ENCODE measurements at places on chromosomes 2 and 18.

- no peak for DNase-seq
Observed at GRCh38 chr2:239312741-239313667, 87.8 kb downstream of the HDAC4 start.

DNA sequence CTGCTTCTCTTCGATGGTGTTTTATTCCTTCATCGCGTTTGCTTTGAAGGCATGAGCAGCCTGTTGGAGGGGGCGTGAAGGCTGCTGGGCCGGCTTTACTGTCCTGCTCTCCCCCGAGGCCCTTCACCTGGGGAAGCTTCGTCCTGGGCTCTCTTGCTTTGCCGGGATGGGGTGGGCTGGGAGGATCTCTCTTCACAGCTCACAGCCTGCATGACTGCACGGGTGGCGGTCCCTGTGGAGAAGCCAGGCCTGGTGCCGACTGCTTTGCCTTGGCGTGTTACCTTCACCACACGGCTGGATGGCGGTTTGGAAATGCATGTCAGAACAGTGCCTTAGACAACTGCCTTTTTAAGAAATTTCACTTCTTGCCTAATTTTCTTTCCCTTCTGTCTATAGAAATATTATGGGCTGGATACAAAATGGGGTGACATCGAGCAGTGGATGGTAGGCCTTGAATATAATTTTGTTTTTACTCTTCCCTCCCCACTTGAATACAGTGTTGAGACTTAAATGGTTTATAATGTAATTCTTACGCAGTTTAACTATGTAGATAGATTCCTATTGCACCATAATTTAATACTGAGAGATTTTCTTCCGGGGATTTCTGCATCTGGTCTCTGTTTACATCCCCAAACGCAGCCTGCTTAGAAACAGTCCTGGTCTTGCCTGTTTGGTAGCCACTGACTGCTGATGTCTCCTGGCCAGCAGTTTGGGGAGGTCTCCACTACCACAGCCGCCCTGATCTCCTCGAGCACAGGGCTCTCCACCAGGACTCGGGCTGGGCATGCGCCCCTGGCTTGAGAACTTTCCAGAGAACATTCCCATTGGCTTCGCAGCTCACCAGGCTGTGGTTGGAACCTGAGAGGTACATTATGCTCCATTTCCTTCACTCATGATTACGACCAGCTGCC lies 81.0 kb upstream of the RBM44 start:
- no peak for DNase-seq

DNA sequence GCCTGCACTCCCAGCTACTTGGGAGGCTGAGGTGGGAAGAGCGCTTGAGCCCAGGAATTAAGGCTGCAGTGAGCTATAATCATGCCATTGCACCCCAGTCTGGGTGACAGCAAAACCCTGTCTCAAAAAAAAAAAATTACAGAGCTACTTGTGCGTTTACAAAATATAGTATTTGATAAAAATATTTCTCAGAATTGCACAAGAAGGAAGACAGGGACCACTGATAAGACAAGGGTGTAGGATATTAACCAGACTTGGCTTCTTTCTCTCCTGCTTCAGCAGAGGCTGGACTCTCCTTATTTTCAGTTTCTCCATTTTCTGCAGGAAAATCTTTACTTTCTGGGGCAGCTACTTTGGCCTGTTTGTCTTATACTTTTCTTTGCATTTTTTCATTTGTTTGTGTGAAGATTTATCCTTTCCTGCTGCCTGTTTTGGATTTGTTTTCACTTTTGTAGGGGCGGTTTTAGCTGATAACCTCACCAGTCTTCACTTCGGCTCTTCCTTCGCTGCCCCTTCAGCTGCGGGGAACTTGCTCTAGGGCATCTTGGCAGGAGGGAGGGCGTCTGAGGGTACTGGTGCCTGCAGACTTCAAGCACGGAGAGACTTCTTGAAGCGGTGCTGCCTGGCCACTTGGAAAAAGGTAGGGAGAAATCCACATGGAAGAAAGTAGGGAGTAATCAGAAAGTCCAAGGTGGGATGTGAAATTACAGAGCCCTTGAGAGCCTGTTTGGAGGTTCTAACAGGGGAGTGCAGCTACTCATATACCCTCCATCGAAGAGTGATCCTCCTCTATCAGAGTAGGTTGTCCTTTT lies 14.9 kb upstream of the ZDBF2 start:
- DNase-seq, result no peak

GRCh38 chr2:56369316-56369715 lies 185.5 kb downstream of the CCDC85A start:
- DNase-seq, result no peak

GRCh38 chr2:170022692-170023091 lies 155.3 kb upstream of the MYO3B start:
- DNase-seq, result no peak

GRCh38 chr18:8668381-8668780 lies 37.0 kb upstream of the MTCL1 start:
- no peak for DNase-seq

DNA sequence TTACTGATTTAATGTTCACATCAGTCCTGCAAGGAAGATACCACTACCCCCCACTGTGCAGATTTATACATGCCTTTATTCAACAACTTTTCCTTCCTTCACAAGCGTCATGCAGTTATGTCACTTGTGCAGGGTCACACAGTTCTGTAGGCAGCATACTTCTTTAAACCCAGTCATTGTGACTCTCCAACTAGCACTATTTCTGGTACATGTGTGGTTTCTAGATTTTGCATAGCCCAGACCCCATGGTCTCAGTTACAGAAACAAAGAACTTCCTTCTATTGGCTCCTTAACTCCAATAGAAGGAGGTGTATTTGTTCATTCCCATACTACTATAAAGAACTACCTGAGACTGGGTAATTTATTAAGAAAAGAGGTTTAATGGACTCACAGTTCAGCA lies 333.1 kb downstream of the ZNF516 start:
- no peak for DNase-seq

- DNase-seq, result no peak
Observed at GRCh38 chr18:51330148-51330547, 132.7 kb upstream of the MEX3C start.

GRCh38 chr2:121375621-121376159 lies 90.7 kb upstream of the TFCP2L1 start:
- DNase-seq, result no peak

DNA sequence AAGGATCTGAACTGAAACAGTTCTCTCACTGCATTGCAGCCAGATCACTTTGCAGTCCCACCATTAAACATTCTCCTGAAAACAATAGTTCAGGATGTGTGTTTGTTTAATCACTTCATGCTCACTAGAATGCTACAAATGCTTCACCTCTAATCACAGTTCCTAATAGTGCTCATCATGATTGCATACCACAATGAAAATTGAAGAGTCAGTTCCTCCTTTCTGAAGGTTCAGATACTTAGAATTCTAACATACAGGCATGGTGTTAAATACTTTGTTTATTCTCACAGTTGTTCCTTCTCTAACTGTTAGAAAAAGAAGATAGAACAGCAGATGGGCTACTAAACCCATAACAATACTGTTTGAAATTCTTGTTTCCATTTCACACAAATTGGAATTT lies 622.3 kb upstream of the ACVR2A start:
- DNase-seq, result peak; percentile 4

DNA sequence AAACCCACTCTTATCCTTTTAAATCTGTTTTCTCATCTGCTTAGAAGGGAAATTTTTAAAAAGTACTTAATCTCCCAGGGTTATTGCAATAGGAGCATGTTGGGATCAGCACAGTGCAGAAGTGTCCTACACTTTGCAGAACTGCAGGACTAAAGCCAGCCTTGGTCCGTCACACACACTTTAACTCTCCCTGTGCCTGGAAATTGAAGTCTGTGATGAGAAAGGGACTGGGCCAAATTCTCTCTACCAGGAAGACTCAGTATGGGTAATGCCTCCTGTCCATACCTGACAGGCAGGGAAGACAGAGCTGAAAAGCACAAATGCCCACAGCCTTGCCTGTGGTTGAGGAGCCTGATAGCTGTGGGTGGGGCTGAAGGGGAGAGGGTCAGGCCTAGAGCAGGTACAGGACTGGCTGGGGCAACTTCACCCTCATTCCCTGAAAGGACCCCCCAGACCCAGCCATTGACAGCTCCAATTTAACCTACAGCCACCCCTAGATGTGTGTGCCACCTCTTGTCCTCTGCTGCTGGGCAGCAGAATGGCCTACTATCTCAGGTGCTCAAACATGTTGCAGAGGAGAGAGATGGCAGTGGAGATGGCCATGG lies 377.2 kb upstream of the KLHL29 start:
- no peak for DNase-seq

DNA sequence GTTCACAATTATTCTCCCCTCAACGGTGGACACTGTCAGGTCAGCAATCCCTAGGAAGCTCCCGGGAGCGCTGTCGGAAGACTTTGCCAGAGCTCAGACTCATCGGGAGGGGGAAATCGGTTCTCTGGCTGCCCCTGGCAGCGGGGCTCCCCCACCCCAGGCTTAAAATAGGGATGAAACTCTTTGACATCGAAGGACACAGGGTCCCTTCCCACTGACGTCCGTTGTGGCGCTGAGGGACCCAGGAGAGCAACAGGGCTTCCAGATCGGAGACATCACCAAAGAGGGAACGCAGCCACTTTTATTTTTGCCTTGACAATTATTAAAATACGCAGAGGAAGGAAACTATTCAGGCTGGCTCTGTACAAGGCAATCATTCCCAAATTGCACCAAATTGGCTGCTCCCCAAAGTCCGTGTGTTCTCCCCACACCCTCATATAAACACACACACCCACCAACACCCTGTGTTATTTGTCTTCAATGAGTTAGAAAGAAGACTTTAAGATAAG lies 249.0 kb downstream of the CDH20 start:
- no peak for DNase-seq

DNA sequence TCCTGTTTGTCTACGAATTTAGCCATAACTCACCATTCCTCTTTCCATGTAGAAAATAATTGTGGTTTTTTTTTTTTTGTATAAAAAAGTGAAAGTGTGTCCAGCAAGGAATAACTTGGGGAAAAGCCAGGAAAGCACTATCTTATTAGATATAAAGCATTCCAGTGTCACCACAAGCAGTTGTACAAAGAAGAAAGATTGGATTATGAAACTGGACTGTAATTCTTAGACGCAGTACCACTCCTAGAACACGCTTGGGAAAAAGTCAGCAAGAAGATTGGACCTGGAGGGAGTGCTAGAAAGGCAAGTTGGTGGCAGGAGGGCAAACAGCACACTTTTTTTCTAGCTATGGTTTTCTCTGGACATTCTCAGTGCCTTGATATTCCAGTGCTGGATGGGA lies 186.7 kb downstream of the PARD3B start:
- no peak for DNase-seq

DNA sequence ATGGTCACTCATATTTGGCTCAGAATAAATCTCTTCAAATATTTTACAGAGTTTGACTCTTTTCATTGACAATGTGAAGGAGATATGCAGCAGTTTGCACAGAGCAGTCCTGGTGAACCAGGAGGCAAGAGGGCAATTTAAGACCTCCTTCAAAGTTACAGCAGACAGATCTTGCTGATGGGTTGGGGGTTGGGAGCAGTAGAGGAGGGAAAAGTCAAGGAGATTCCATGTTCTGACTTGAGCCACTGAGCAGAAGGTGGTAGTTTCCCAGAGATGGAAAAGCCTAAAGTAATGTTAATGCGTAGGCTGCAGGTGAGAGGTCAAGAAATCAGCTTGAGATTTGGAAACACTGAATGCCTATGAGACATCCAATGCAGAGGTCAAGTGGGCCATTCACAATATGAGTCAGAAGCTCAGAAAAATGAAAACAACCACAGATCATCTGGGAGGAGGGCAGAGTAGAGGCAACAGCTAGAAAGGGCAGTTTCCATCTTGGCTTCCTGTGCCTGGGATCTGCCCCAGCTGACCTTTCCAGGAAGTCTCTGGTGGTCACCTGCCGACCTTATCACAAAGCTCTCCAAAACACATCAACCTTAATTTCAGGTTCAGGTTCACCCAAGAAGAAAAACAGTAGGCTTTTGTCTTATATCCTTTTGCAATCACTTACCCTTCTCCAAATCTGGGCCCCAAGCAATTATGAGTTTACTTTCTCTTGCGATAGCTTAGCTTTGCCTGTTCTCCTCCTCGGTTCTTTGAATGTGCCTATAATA lies 197.5 kb upstream of the ARL4C start:
- no peak for DNase-seq

GRCh38 chr2:165793779-165794535 lies at the start of gene GALNT3:
TSS of gene GALNT3 (minus strand) at chr2:165794247. CDS start at chr2:165770700, 23,547 bp downstream.
- peak; percentile 45 for DNase-seq

All from GM13977 (cell line).